NCI-H2081 treated with DMSO at 0.1 percent for 48 hours (cell line): ENCODE measurements at places on chromosomes 1 and 21.

DNA sequence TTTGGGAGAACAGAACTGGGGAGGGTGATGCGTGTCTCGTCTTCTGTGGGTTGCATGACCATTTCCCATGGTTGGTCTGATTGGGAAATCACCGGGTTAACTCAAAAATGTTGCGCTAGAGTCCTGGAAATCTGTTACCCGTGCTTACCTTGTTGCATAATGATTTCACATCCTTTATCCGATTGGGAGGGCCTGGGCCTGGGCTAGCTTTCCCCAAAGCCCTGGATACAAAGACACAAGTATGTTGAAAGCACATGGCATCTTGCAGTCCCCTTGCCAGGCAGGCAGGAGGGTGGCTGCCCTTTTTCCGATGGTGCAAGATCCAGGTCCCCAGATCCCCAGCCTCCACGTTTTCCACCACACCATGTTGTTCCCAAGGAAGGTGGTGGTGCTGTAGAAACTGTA lies 582 bp downstream of the TRPM2 start:
- no peak for DNase-seq

DNA sequence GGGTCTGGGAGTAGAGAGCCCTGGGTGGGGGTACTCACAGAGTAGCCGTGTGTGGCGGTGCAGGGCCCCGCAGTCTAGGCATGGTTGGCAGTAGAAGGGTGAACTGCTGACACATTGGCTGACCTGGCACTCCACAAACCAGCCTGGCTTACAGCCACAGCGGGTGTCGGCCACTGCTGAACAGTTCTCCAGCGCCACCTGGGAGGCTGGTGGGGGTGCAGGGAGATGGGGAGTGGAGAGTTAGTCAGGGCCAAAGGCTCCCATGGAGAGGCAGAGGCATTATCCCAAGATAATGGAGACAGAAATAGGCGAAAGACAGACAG lies 1.5 kb downstream of the TNFRSF25 start:
- DNase-seq = no peak

- DNase-seq = peak; percentile 60
These were observed 10.9 kb downstream of the ERRFI1 start for GRCh38 chr1:8015036-8015808.

- DNase-seq = no peak
These were observed 115.3 kb downstream of the AJAP1 start for GRCh38 chr1:4769516-4770280.

GRCh38 chr1:18564676-18565075 lies 66.0 kb upstream of the PAX7 start:
- DNase-seq = no peak

GRCh38 chr1:115712911-115713609 lies 55.5 kb downstream of the CASQ2 start:
- no peak for DNase-seq

- DNase-seq = no peak
These were observed 58.9 kb upstream of the TRABD2B start for GRCh38 chr1:48055876-48056764.

DNA sequence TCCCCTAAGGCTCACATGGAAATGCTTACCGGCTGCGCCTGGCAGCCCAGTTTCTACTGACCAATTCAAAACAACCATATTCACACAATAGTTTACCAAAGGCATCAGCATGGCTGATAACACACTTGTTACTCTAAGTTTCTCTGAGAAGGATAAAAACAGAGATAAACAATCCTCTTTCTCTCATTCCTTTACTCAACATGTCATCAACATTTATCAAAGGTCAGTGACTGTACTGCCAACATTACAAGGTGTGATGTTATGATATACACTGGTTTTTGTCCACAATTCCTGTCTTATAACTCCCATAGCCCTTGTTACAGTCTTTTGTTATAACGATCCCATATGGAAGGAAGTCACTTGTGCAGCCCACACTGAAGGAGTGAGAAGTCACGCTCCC lies 33.6 kb downstream of the COA6 start:
- no peak for DNase-seq

DNA sequence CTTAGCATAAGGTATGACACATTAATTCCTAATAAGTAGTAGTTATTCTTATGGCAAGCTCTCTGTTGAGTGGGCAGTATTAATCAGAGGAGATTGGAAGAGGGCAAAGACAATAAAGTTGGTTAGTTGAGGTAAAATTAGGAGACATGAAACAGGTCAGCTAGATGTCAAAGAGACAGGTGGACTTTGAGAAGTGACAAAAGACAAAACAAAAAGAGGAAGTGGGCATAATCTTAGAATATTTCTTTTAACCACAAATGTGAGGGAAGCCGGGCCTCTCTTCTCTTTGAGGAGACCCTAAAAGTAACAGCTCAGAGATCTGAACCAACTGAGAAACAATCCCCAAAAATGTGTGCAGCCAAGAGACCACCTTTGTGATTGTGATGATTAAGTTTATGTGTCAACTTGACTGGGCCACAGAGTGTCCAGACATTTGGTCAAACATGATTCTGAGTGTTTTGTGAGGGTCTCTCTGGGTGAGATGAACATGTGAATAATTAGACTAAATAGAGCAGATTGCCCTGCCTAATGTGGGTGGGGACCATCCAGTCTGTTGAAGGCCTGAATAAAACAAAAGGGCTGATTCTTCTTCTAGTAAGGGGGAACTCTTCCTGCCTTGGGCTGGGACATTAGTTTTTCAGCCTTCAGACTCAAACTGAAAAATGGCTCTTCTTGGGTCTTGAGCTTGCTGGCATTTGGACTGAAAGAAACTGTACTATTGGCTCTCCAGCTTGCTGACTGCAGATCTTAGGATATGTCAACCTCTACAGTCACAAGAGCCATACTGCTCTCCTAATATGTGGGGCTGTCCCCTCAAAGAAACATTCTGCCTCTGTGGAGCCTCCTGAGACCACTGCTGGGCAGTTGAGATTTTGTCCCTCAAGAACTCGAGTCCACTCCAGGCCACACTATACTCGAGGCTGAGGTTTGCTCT lies 40.0 kb downstream of the FCRL5 start:
- DNase-seq = no peak
